ENCODE measurements at places on chromosomes 12 and 14.

- no peak for DNase-seq
Measured at GRCh38 chr12:46135750-46136149, 133.1 kb downstream of the SLC38A1 start.

DNA sequence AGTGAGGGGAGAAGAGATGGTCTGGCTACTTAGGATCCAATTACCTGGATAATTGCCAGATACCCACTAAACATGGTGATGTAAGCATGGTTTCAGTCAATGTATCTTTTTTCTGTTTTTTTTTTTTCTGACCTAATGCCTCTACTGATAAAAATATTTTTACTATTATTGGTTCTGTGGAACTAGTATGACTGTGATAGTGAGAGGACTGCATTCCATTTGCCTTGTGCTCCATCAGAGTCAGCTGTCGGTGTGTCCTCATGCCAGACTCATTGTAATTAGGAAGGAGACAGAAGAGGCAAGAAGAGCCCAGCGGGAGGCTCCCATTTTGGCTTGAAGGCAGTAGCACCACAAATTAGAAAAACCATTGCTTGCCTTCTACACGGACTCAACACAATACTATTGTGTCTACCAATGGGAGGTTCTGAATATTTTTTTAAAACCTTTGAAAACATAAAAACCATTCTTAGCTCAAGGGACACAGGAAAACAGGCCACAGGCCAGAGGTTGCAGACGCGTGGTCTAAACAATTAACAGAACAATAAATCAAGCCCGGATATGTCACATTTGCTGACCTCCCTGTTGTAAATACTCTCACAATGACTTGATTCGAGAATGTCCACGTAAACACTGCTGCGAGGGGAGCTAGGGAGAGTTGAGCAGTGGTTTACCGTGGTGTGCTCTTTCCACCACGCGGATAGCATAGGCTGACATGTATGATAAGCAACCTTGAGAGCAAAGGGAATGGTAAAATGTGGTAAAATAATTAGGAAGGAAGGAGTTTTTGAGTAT lies 13.5 kb upstream of the DCP1B start:
- no peak for DNase-seq

DNA sequence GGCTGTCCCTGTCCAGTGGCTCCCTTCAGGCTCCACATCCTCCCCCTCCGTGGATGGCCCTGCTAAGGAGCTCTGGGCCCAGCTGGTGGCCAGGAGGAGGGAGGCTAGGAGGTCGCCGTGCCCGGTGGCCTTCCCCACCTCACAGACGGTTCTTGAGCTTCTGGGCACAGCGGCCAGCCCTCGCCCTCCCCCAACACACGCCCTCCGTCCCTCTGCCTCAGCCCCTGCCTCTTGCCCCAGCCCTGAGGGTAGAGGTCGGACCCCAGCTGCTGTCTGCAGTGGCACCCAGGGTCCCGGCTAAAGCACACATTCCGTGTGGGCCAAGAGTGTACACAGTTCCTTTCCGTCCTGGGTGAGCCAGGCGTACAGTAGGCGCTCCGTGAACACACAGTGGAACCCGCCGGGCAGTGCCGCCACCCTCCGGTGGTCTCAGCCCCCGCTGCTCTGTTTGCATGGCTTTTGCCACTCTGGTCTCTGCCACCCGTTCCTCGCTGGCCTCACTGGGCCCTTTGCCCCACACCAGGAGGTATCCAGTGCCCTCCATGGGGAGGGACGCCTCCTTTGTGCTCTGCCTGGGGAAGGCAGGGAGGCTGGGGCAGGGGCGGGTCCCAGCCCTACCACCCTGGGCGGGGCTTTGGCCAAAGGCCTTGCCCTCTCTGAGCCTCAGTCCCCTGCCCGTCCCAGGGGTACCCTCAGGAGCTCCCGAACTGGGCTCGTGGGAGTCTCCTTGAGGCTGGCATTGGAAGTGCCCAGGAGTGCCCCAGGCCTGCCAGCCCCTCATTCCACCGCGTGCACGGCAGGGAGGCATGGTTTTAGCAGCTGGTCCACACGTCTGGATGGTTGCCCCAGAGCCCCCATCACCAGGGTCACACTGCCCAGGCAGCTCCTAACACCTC lies 13.0 kb downstream of the TRMT61A start:
- no peak for DNase-seq

GRCh38 chr12:109287181-109287580 lies 21.9 kb downstream of the FOXN4 start:
- no peak for DNase-seq

GRCh38 chr12:44875954-44876543 lies at the start of gene NELL2:
Gene NELL2 (minus strand): TSS chr12:44876315. CDS start chr12:44875869, 446 bp downstream.
- DNase-seq, result no peak

DNA sequence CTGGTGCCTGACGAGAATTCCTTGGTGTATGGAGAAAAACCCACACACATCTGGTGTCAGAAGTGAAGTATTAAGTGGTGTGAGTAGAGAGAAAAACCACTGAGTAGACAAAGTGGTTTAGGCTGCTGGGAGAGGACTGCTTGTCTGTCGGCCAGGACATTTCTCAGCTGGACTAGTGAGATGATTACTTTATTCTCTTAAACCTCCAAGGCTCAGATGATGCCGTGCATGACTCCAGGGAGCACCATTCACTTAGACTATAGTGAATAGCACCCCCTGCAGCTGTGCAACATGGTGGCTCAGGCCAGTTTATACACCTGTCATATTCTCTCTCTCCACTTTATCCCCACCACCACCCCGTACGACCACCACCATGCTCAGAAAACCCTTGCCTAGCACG lies 28.5 kb upstream of the NFYB start:
- DNase-seq, result no peak

GRCh38 chr12:2479851-2480535 lies 314.8 kb upstream of the FKBP4 start:
- DNase-seq, result no peak

GRCh38 chr14:92675976-92676375 lies 72.5 kb downstream of the LGMN start:
- DNase-seq, result no peak

GRCh38 chr12:113932381-113933196 lies 33.5 kb downstream of the RBM19 start:
- no peak for DNase-seq

DNA sequence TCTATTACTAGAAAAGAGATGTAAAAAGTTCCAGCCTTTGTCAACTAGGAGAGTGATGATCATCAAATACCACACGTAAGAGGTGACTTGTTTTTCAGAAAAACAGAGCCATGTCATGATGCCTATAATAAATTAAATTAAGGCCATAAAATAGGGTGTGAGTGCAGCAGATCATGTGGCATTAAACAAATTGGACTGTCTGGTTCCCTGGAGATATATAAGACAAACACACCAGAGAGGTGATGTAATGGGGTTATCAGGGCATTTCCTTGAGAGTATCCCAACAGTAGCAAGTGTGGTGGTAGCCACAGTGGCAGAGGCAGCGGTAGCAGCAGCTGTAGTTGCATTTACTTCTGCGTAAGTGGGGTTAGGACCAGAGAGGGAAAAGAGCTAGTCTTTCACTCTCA lies 14.6 kb upstream of the GALNT6 start:
- DNase-seq, result no peak

GRCh38 chr14:103367995-103368394 lies 17.2 kb upstream of the MARK3 start:
- no peak for DNase-seq

DNA sequence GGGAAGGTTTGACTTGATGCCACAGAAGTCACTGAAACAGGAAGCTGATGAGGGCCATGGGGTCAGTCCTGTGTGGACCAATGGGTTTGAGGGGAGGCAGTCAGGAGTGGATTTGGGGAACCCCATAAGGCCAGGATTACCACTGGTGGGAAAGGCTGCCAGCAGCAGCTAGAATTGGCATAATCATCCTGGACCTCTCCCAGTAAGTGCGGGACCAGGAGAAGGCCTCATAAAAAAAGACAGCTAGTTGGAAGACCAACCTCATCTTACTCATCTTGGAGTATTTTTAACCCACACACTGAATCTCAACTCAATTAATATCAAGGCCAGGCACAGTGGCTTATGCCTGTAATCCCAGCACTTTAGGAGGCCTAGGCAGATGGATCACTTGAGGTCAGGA lies 22.7 kb downstream of the TBX3 start:
- DNase-seq, result no peak

GRCh38 chr12:12016284-12017100 lies 54.2 kb upstream of the BCL2L14 start:
- no peak for DNase-seq

GRCh38 chr12:82057770-82058169 lies 298.6 kb upstream of the PPFIA2 start:
- no peak for DNase-seq

DNA sequence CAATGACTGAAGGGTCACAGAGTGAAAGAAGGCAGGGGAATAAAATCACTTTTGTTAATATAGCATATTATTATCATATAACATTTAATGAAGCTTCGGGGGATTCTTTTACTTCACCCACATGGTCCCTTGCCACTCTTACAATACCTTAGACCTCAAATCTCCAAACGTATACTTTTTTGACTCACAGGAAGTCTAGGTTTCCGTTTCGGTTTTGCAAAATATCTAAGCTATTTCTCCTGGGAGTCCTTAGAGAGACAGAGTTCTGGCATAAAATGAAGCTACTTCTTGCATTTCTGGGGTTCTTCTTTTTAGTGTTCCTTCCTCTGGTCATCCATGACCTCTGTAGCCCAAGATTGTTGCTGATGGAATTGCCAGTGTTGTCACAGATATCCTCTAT lies 590.5 kb upstream of the ATP2B1 start:
- no peak for DNase-seq

GRCh38 chr12:111741235-111741812 lies 25.4 kb upstream of the ALDH2 start:
- DNase-seq, result no peak

DNA sequence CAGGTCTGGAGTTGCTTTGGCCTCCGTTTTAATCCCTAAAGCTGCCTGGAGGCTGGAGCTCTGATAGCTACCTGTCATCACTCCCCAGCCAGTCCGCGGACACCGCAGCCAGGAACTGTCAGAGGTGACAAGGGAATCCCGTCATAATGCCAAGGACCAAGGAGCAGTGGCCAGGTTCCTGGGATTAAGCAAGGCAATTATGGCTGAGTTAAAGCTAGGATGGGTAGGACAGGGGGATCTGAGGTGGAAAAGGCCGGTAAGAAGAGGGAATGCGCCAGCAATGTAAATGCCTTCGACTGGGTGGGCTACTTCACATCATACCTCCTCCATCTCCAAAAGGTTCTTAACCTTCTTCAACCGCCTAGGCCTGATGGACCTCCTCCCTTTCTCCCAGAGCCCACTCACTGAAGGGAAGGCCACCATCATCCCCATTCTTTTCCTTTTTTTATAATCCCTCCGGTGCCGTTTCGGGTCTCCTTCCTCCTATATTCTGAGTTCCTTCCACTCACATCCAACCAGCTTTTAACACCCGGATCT lies 1.9 kb downstream of the PPP1R3E start:
- DNase-seq, result no peak

DNA sequence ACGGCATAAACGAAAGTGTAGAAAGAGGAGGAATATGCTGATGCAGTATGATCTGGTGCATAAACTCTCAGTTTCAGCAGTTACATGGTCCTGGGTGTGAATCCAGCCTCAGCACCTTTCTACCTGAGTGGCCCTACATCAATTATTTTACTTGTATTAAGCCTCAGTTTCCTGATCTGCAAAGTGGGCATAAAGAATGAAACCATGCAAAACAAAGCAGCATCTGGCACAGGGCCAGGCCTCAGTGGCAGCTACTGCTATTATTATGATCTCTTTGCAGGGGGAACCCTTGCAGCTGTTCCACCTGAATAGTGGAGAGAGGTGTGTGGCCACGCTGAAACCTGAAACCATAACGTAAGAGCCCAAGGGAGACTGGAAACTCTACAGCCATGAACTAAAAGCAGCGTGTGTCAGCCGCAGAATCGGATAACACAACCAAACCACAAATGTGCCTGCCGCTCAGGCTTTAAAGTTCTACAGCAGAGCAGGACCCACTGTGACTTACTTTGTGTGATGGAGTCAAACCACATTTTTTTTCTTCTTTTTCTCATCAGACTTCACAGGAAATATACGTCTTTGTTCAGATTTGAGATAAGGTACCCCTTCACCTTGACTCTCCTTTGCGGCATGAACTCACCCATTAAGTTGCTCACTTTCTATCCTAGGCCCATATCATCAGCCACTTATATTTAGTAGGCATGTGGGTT lies 29.2 kb upstream of the FOS start:
- DNase-seq, result no peak

DNA sequence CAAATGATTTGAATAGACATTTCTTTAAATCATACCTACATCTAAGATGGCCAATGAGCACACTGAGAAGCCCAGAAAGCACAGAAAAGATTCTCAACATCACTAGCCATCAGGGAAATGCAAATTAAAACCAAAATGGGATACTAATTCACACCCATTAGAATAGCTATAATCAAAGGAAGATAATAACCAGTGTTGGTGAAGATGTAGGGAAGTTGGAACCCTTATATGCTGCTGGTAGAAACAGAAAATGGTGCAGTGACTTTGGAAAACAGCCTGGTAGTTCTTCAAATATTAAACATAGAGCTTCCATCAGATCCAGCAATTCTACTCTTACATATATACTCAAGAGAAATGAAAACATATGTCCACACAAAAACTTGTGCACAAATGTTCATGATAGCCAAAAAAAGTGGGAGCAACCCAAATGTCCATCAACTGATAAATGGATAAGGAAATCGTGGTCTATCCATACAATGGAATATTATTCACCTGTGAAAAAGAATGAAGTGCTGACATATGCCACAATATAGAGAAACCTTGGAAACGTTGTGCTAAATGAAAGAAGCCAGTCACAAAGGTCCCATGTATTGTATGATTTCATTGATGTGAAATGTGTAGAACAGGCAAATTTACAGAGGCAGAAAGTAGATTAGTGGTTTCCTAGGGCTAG lies 24.4 kb downstream of the SYNE3 start:
- DNase-seq, result no peak

DNA sequence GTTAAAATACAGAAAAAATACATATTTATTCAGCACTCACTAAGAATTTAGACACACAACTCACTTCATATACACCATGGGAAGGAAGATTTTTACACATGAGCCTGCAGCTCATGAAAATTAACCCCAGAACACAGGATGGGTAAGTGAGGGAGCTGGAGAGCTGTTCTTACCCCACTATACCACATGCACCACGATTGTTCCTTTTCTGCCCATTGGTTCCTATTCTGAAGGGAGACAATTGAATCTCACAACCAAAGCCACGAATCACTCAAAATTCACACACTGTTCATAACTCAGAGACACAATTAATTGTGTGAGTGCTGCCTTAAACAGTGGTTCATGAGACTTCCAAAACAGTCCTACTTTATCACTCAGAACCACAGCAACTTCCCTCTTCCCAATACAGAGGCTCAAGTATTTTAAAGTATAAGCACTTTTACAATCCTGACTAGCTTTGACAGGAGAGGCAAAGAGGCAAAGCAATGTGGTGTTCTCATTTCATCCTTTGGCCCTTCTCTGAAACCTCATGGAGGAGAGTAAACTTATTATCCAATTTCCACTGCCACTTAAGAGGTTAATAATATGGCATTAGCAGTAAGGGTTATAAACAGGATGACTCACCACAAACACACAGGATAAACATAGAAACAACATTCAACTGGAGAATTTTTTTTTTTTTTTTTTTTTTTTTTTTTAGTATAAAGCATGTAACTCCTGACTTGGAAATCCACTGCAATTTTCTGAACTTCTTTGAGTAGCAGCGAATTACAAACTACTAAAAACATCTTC lies 59.5 kb downstream of the ITPR2 start:
- no peak for DNase-seq

Measured in KG1 (cell line).